ENCODE measurements at places on chromosomes 1 and 21.

- no peak for DNase-seq
Measured at GRCh38 chr1:6588893-6589520, 9.2 kb downstream of the ZBTB48 start.

DNA sequence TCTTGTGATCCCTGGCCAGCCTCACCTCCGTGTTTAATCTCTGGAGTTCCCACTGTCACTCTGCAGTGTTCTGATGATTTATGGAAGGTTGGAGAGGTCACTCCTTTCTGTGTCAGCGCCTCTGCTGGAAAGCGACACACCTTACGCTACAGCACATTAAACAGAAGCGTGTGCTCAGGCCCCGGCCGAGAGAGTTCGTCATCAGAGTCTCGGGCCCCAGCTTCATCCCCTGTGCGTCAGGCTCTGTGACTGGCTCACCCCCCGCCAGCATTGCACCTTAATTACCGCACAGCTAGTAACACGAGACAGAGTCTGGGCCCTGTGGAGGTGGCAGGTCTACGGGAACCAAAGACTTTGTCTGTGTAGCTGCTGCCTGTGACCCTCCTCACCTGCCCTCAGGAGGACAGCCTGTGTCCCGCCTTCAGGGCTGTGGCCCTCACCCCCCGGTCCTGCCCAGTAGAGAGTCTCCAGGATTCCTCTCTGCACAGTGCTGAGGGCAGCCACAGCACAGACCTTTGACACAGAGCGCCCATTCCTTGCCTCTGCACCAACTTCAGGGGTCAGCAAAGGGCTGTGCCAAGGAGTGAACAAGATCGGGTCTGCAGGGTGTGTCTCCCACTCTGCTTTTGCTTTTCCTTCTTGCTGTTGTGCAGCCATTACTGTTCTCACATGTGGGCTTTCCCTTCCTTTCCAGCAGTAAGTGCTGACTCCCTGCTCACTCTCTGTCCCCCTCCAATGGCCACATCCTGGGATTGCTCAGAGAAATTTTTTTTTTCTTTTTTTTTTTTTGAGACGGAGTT is 157.6 kb downstream of the PGBD5 start:
- peak; percentile 17 for DNase-seq

DNA sequence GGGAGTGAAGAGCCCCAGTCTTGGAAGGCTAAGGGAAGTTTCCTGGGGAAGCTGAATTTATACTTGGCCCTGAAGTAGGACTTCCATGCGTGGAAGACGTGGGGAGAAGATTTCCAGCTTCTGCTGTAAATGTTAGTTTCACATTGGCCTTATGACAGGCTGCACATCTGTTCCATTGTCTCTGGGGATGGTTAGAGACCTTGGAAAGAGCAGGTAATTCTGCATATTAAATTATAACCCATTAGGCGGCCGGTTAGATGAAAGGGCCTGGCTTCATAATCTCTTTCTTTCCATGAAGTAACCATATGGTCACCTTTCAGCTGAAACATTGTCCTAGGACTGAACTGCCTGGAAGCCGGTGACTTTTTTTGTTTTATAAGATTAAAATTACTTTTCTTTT is 37.5 kb downstream of the DPT start:
- no peak for DNase-seq

- no peak for DNase-seq
Measured at GRCh38 chr1:174954671-174955669, 44.8 kb upstream of the CACYBP start.

DNA sequence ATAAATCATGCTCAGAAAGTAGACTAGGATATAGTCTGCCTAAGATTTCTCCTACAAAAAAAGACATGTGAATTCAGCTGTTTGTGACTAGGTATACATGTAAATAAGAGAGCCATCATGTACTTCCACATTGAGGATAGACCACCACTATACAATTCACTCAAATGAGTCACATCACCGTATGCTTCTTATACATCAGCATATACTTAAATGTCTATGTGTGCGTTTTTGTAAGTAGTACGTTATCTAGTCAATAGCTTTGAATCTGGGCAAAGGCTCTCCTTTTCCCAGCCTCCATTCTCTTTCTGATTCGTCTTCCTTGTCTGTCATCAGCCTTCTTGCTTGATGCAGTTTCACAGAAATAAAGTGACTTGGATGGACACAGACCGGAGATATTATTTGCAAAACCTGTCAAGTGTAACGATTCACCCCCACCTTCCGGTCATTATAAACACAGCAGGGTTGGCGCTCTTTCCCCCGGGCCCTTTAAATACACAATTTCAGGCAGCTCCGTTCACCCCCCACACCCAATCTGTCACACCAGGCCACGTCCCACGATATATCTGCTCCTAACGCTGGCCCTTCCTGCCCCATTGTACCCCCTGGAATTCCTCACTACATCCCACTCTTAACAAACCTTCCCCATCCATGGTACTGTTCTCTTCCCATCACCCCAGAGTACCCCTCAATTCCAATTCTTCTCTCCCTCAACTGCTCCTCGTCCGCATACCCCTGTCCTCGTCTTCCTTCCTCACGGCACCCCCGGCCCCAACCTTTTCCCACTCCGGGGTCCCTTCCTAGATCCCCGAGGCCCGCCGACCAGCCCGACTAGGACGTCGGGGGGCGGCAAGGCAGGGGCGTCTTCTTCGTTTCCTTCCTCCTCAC is 636 bp downstream of the VAMP4 start:
- peak; percentile 63 for DNase-seq

All from activated CD4-positive, alpha-beta T cell treated with anti-CD3 and anti-CD28 coated beads, Interleukin-10, Interleukin-2, amounts not matched to agents 100 ng/mL and 50 ng/mL, durations not matched to agents 16 hours and 8 hours (primary cell).